ENCODE measurements at places on chromosomes 3 and 15.
A peak's percentile ranks its signal among the peaks of the same experiment; 100 is the strongest.

- peak; percentile 5 for DNase-seq
Observed at GRCh38 chr15:76286271-76286879, 24.9 kb downstream of the ETFA start.

GRCh38 chr15:86162641-86163040 is 83.0 kb downstream of the AGBL1 start:
- no peak for DNase-seq

DNA sequence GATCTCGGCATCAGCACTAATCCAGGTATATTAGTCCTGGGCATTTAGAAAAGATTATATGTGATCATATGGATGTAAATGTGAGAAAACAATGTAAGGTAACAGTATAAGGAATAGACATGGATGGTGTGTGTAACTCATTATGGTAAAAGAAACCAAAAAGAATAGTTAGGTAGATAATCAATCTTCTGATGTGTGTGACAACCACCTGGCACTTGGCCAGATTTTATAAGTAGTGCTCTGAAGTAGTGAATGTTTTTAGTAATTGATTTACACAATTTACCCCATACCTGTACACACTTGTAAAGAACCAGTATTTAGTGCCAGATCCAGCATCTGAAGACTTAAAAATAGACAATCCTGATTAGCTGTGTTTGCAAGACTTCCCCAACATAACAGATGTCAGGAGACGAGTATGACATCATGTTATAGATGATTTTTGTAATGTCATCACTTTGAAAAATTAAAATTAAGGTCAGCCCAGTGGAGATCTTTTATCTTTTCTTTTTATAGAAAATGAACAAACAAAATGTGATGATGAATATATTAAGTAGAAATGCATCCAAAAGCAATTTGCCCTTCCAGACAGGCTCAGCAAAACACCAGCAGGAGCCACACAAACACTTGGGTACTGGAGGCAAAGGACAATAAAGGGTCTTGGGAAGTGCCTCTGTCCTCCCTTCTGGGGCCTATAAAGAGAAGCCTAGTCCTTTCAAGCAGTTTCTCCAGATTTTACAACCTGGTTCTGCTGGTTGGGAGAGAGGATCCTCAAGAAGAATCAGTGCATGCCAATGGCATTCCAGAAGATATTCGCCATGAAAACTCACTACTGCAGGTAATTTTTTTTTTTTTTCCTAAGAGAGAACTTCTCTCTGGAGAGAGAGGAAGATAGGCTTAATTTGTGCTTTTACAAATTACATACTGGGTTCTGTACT is 140.7 kb downstream of the MECOM start:
- DNase-seq = no peak

DNA sequence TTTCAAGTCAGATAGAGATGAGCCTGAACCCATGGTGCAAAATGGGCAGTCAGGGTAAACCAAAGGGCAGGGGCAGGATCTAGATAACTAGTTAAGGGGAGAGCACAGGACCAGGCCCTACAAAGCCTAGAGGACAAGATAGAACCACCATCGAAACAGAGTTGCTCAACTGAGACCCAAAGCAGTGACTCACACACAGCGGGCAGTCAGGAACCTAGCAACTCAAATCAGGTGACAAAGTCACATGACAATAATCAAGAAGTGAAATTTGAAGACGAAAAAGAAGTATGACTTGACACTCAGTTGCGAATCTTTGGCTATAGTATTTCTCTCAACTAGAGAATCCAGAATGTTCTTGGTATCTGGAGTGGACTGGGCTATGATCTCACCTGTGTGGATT is 136.0 kb upstream of the PTPRG start:
- DNase-seq = no peak

DNA sequence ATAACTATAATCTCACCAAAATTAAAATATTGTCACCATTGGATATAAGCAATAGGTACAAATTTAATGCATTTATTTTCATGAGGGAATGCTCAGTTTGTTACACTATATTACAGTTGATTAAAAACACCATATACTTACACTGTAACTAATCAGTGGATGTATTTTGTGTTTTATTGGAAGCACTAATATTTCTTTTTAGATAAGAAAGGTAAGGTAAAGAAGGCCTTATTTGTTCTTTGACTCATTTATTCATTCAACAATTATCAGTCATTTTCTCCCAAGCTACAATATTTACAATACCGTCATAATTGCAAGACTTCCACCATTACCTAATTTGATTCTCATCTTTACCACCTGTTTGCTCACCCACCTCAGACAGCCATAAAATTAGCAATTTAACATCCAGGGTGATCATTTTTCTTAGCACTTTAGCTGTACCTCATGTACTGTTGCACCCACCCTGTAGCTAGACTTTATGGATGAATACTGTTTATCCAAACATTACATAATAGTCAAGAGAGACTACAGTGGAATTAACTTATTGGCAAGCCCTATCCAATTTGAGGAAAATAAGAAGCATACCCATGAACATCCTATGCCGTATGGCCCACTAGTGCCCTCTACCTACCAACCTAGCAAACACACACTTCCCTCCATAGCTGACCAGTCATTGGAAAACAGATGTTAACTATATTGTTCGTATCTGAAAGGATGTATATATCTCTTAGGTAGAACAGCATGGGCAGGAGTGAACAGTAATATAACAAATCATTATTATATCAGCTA is 229.6 kb downstream of the BBX start:
- DNase-seq = no peak

GRCh38 chr3:151067158-151067557 is 18.3 kb upstream of the MED12L start:
- no peak for DNase-seq

- no peak for DNase-seq
Observed at GRCh38 chr3:187737006-187737367, 8.3 kb downstream of the BCL6 start.

- no peak for DNase-seq
Observed at GRCh38 chr3:15051531-15051930, 13.6 kb downstream of the MRPS25 start.

DNA sequence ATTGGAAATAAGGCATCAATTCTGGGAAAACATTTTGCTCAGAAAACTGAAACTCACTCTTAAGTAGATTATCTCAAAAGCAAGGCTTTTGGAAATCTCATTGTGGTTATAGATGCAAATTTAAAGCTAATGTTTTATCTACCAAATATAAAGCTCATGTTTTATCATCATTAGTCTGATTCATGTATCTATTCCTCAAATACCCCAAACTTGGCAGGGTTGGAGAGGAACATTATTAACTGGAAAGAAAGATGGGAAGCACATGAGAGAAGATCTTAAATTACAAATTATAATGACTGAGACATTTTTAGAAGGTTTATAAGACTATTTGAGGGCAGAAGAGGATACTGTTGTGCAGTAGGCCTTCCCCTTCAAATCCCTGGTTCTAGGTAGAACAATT is 137.3 kb upstream of the TGFBR2 start:
- DNase-seq = no peak

- DNase-seq = no peak
Observed at GRCh38 chr3:178318340-178318739, 217.9 kb upstream of the KCNMB2 start.

DNA sequence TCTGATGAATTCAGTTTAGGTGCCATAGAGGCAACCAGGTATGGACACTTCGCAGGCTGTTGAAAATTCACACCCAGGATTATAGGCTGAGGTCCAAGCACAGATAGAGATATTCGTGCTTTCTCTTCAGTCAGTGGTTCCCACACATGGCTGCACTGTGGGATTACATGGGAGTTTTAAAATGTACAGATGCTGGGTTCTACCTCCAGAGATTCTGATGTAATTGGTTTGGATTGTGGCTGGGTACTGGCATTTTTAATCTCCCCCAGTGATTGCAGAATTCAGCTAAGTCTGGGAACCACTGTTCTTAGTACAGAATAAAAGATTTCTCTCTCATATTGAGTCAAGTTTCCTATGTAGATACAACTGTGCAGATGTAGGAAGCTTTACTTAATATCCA is 91.6 kb downstream of the FOXB1 start:
- DNase-seq = no peak

GRCh38 chr15:70447928-70448698 is 315.2 kb downstream of the UACA start:
- no peak for DNase-seq

- no peak for DNase-seq
Observed at GRCh38 chr3:95971573-95971972, 842.8 kb upstream of the EPHA6 start.

GRCh38 chr3:67489816-67490215 is 164.6 kb downstream of the SUCLG2 start:
- no peak for DNase-seq

- no peak for DNase-seq
Observed at GRCh38 chr3:8441969-8442559, 59.6 kb upstream of the LMCD1 start.

GRCh38 chr3:125119752-125120378 is 64.1 kb upstream of the HEG1 start:
- no peak for DNase-seq

GRCh38 chr3:76765511-76765910 is 274.4 kb upstream of the ROBO2 start:
- no peak for DNase-seq

DNA sequence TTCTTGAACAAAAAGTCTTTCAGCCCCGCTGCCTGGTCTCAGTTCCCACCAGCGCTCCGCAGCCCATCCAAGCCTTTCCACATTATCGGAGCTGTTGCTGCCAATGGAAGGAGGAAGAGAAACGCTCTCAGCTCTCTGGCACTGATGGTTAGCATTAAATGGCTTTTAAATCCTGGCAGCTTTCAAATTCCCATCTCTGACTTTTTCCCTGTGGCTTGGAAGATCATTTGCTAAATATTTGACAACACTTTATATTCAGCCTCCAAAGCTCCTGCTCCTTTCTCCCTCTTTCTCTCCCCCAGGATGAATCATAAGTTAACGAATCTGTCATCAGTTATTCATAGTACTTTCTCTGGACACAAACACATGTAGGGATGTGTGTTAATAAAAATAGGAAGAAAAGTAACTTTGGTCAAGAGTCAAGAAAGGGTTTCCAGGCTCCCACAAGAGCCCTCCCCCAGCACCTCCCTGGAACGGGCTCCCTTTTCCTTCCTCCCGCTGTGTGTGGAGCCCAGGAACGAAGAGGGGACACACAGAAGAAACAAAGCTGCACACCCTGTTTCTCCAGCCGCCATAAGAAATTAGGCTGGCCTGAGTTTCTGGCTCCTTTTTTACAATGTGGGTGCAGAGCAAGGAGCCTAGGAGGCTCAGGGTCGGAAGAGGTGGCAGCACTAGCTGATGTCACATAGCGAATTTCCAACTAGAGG is 47.6 kb upstream of the TSEN2 start:
- no peak for DNase-seq

GRCh38 chr3:188752850-188753249 is 418.9 kb upstream of the TPRG1 start:
- no peak for DNase-seq

DNA sequence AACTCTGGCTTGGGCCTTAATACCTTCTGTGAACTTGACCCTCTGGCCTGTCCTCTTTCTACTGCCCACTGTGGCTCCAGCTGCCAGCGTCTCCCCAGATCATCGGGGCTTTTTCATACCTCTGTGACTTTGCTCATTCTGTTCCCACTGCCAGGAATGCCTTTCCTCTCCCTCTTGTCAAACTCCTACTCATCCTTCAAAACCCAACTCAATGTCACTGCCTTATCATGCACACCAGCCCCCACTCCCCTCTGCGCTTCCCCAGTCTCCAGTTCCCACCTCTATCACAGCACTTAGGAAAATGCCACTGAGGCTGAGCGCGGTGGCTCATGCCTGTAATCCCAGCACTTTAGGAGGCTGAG is 4.9 kb downstream of the ANPEP start:
- DNase-seq = no peak

DNA sequence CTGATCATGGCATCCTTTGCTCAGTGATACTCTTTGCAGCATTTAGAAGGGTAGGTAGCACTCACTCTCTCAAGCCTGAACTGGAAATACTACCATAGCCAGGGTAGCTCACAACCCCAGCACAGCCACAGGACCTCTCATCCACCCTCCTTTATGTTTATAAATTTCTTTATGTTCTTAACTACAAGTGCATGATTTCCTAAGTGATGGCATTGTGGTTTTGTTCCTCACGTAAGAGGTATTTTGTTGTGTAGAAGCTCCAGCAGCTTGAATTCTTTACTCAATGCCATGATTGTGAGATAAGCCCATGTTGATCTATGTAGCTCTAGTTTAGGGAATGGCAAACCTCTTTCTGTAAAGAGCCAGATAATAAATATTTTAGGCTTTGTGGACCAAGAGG is 7.9 kb upstream of the RTP3 start:
- no peak for DNase-seq

- DNase-seq = no peak
Observed at GRCh38 chr3:124276133-124276532, 284.2 kb upstream of the ROPN1 start.

DNA sequence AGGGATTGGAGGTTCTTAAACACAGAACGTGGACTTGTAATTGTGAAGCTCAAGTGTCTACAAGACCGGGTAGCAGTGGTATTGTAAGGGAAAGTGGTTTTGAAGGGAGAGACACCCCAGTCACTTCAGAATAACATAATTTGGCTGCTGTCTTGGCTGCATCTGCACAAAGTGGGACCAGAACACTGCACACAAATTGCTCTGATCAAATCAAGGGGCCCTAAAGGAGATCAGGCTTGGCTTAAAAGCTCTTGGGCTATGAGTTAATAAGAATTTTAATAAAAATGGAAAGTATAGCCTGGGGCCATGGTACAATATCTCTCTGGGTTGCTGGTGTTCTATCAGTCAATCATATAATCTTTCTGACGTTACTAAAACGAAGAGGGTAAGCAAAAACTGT is 356.1 kb upstream of the ICE2 start:
- no peak for DNase-seq

GRCh38 chr15:38696109-38696727 is 131.6 kb upstream of the RASGRP1 start:
- peak; percentile 64 for DNase-seq

- DNase-seq = no peak
Observed at GRCh38 chr3:22364851-22365250, 613.8 kb upstream of the ZNF385D start.

GRCh38 chr15:90031231-90031791 is 30.2 kb downstream of the ZNF710 start:
- DNase-seq = no peak

- no peak for DNase-seq
Observed at GRCh38 chr3:64291345-64291744, 66.1 kb upstream of the PRICKLE2 start.

DNA sequence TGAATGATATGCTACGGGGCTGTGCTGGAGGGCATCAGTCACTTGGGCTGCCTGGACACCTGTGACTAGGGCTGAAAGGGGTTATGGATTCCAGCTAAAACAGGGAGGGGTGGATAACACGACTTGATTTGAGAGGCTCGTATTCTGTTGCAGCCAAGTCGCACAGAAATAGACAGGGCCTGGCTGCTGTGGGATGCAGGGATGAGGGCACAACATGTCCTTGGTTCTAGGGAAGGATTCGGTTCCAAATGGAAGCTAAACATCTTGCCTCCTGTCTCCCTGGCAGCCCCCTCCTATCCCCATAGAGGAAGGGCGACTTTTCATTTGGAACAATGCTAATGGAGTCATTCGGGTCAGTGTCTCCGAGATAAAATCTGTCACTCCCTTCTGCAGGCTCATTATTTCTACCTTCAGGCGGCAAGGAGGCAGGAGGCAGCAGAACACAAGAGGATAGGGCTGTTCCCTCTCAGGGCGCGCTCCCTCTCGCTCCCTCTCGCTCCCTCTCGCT is 433.8 kb upstream of the RBMS3 start:
- no peak for DNase-seq

- DNase-seq = no peak
Observed at GRCh38 chr3:171974986-171975837, 64.2 kb upstream of the FNDC3B start.

All from effector memory CD4-positive, alpha-beta T cell (primary cell).